ENCODE measurements at places on chromosomes 4 and X. TPM values are rescaled to one million over a fixed set of nuclear protein-coding genes. Genes with fewer than 3 reads are reported as not detected.
A peak's percentile ranks its signal among the peaks of the same experiment; 100 is the strongest.

- H3K27ac ChIP-seq = no peak overlapping the region
- no peak overlapping the region for H3K4me3 ChIP-seq
- H3K36me3 ChIP-seq = no peaks in the 10 kb centered on the region
- no peak for DNase-seq
- no peaks in the 10 kb centered on the region for H3K4me1 ChIP-seq
These were observed 55.9 kb upstream of the ANTXR2 start for GRCh38 chr4:80128941-80129340.

DNA sequence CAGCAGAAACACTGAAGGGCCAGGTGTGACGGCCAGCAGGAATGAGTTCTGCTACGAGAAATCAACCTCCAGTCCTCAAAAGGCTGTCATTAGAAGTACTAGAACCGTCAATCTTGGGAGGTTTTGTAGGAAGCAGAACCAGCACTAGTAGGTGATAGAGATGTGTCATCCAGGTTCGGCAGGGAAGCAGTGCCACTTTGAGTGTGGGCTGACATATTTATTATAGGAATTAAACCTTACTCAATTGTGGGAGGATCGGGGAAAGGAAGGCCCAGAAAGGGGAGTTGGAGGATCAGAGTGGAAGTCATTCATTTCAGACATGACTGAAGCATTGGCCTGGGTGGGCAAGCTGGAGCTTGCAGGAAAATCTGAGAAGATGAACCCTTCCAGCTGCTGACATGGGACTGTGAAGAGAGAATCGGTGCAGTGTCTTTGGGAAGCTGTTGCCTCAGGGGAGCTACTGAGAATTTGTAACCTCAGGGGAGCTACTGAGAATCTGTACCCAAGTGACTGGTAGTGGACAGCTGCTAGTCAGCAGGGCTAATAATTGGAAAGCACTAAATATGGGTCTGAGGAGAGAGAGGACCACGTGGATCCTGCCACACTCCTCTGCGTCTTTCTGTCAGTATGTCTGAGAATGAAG lies 177.4 kb downstream of the SPRY1 start:
- no peaks in the 10 kb centered on the region for H3K27me3 ChIP-seq
- no peak overlapping the region for H3K4me3 ChIP-seq
- DNase-seq = no peak
- no peaks in the 10 kb centered on the region for H3K4me1 ChIP-seq
- H3K27ac ChIP-seq = no peak overlapping the region
- no peaks in the 10 kb centered on the region for H3K36me3 ChIP-seq

GRCh38 chrX:69551421-69552009 lies 47.4 kb downstream of the NALF2 start:
- no peaks in the 10 kb centered on the region for H3K36me3 ChIP-seq
- no peak overlapping the region for H3K4me3 ChIP-seq
- H3K27ac ChIP-seq = no peak overlapping the region
- no peak for DNase-seq
- H3K27me3 ChIP-seq = no peaks in the 10 kb centered on the region
- peaks cover 3% of the 10 kb centered on the region for H3K4me1 ChIP-seq

DNA sequence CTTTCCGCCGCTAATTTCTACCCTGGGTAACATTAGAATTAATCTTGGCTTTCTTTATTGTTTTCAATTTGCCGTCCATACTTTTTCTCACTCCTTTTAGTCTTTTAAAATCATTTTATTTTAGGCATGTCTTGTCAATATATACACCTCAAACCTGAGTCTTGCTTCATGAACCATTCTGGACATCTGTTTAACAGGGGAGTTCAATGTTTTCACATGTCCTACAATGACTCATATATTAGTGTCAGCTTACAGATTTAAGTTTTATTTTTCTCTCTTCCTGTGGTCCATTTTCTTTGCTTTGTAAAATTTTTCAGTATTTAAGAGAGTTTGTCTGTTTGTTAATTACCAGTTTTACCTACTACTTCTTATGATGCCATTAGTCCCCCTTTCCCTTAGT lies 89.5 kb downstream of the LCORL start:
- no peak overlapping the region for H3K4me3 ChIP-seq
- no peaks in the 10 kb centered on the region for H3K36me3 ChIP-seq
- no peak overlapping the region for H3K27ac ChIP-seq

GRCh38 chrX:70044541-70045245 lies 5.0 kb downstream of the AWAT2 start:
- no peak overlapping the region for H3K4me3 ChIP-seq
- H3K4me1 ChIP-seq = no peaks in the 10 kb centered on the region
- no peaks in the 10 kb centered on the region for H3K27me3 ChIP-seq
- H3K36me3 ChIP-seq = no peaks in the 10 kb centered on the region
- H3K27ac ChIP-seq = no peak overlapping the region
- DNase-seq = no peak

DNA sequence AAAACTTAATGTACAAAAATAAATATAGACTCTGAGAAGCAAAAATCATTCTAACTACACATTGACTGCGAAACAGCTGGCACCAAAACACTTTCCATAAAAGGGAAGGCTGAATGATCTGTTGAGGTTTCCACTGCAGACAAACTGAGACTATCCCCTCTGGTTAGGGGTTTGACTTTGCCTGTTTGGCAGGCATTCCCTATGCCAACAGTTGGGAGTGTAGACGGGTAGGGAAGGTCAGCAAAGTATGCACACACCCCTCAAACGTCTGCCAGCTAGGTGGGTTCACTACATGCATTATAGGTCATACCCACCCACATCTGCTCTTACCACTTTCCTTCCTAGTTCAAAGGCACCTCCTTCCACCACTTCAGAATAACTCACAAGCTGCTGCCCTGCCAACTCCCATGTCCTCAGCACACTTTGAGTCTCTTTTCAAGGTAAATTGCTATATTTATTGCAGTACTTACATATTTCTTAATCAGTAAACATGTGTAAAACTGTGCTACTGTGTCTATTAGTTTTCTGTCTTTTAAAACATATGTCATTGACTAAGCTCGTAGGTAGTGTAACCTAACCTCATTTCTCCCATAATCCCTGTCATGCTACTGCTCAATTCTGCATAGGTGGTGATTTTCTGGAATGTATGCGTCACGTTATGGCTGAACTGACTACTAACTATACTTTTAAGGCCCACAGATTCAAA lies 12.4 kb downstream of the CTSO start:
- no peaks in the 10 kb centered on the region for H3K27me3 ChIP-seq
- no peak overlapping the region for H3K4me3 ChIP-seq

- no peaks in the 10 kb centered on the region for H3K4me1 ChIP-seq
- H3K36me3 ChIP-seq = no peaks in the 10 kb centered on the region
These were observed 70.5 kb upstream of the HGFAC start for GRCh38 chr4:3371033-3372001.

DNA sequence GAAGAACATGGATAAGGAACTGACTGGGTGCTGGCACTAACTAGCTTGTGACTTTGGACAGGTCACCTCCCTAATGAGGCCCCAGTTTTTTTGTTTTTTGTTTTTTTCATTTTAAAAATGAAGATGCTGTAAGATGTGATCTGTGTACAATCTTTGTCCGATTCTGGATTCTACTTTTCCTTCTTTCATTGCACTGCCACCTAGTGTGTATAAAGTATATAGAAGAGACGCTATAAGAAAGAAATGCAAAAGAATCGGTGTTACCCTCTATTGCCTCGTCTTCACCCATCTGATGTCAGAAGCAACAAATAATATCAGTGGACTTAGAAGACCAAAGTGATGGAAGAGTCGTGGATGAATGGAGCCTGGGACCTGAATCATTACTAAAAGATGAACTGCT lies 58.6 kb upstream of the P2RY10 start:
- DNase-seq = no peak
- no peak overlapping the region for H3K27ac ChIP-seq
- no peak overlapping the region for H3K4me3 ChIP-seq
- no peaks in the 10 kb centered on the region for H3K4me1 ChIP-seq
- no peaks in the 10 kb centered on the region for H3K36me3 ChIP-seq
- no peaks in the 10 kb centered on the region for H3K27me3 ChIP-seq

DNA sequence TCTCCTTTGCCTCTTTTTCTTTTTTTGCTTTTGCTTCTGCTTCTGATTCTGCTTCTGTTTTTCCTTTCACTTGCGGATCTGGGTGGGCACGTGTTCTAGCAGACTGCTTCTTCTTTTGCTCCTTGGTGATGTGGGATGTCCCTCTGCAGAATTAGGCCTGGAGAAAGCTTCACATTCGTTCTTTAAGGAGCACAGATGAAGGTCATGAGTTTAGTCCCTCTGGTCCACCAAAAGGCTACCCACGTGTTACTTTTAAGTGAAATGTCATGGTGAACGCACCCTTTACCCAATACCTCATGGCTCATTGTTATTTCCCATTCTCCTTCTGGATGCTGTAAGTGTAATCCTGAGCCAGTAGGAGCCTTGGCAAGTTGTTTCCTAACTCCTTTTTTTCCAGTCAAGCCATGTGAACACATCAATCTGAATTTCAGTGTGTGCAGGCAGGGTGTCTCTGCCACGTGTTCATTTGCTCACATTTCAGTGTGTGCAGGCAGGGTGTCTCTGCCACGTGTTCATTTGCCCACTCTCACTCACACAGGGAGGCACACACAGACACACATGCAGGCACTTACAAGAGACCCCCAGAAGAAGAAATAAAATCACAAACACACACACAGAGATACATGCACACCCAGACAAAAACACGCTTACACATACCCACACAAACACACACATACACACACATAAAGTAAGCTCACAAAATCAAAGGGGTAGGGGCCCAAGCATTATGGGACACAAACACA lies 36.9 kb downstream of the NBDY start:
- H3K36me3 ChIP-seq = no peaks in the 10 kb centered on the region
- H3K27ac ChIP-seq = no peak overlapping the region
- H3K4me3 ChIP-seq = no peak overlapping the region
- no peak for DNase-seq
- H3K27me3 ChIP-seq = no peaks in the 10 kb centered on the region
- H3K4me1 ChIP-seq = peaks cover 8% of the 10 kb centered on the region

DNA sequence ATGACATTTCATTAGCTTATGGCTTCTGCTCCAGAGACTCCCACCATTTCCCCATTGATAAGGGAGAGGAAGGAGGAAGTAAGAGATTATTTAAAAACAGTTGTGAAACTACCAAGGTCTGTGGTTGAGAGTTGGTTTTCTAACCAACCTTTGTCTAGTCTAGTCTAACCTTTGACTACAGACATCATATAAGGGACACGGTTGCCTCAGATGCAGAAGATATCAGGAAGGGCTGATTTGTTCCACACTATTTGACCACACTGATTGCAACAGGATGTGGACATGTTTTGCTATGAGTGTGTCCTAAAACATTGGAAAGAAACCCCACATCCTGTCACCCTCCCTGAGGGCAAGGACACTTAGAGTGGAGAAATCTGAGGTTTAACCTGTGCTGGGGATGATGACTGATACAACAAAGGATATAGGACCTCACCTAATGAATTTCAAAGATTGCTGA lies 53.0 kb downstream of the COQ2 start:
- no peaks in the 10 kb centered on the region for H3K36me3 ChIP-seq
- DNase-seq = peak; percentile 15
- H3K4me3 ChIP-seq = no peak overlapping the region
- no peaks in the 10 kb centered on the region for H3K27me3 ChIP-seq

The LONRF3 gene
- 18.8 TPM for total RNA-seq

The FAM120C gene
- 5.6 TPM for total RNA-seq

The FATE1 gene
- total RNA-seq = not detected

The MORF4L2 gene
- total RNA-seq = 135 TPM
